SIG-M5 (cell line): ENCODE measurements at places on chromosomes 2 and 18.

GRCh38 chr2:109304731-109305470 lies 175.9 kb downstream of the SH3RF3 start:
- DNase-seq = no peak

- DNase-seq = no peak
Measured at GRCh38 chr2:84972207-84972783, 1.3 kb downstream of the KCMF1 start.

DNA sequence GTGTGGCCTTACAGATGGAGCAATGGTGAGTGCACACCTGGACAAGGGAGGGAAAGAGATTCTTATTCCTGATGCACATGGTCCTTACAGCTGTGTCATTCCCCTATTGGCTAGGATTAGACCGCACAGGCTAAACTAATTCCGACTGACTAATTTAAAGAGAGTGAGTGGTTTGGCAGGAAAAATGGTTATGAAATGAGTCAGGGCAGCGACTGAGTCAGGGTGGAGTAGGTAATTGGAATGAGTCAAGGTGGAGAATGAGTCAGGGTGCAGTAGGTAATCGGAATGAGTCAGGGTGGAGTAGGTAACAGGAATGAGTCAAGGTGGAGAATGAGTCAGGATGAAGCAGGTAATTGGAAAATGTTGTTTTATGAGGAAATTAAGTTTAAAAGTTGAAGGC lies 1353.7 kb upstream of the LRRTM1 start:
- DNase-seq = no peak

DNA sequence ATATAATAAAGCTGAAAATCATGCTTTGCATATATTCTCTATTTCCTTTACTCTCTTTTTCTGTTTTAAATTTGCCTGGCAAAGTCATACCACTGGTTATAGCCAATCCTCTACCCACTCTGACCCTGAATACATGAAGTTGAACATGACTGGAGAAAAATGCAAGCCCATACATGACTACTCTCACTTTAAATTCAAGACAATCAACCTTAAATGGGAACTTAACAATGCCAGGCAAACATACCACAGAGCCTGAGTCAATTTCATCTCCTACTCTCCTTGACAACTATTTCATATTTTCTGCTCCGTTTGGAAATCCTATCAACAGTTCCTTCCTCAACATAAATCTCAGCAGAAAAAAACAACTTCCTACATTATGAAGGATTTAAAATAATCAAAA lies 22.6 kb downstream of the RAD51AP2 start:
- DNase-seq = no peak

GRCh38 chr18:37717098-37717497 lies 151.5 kb upstream of the CELF4 start:
- DNase-seq = no peak

- DNase-seq = no peak
Measured at GRCh38 chr2:192725991-192726390, 531.3 kb upstream of the TMEFF2 start.

DNA sequence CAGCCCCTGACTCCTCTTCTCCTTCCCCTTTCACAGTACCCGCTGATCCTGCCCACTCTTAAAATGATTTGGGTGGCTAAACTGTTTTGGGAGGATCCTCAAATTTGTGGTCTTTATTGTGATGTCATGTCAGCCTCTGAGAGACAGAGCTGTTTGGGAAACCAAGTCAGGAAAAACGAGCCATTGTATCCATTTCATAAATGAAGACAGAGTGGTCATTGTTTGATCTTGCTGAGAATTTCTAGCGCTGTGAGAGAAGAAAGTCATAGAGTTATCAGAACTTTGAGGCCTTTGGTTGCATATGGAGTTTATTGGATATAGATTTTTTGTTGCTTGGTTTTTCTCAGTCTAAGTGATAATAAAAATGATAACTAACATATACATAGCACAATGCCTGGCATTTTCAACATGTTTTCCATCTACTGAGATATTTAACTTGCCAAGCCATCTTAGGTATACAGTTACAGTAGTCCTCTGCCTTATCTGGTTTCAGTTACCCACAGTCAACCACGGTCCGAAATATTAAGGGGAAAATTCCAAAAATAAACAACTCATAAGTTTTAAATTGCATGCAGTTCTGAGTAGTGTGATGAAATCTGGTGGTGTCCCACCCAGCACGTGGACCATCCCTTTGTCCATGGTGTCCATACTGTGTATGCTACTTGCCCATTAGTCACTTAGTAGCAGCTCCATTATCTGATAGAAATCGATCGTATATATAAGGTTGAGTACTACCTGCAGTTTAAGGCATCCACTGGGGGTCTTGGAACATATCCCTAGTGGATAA lies 105.0 kb upstream of the RASGRP3 start:
- no peak for DNase-seq

- DNase-seq = no peak
Measured at GRCh38 chr2:172639823-172640222, 83.9 kb downstream of the PDK1 start.

GRCh38 chr2:202632682-202633290 lies 2.0 kb upstream of the FAM117B start:
- no peak for DNase-seq
